GM13977 (cell line): ENCODE measurements at places on chromosomes 11 and 22.

- no peak for DNase-seq
These were observed 14.1 kb upstream of the LIPT2 start for GRCh38 chr11:74507582-74507981.

DNA sequence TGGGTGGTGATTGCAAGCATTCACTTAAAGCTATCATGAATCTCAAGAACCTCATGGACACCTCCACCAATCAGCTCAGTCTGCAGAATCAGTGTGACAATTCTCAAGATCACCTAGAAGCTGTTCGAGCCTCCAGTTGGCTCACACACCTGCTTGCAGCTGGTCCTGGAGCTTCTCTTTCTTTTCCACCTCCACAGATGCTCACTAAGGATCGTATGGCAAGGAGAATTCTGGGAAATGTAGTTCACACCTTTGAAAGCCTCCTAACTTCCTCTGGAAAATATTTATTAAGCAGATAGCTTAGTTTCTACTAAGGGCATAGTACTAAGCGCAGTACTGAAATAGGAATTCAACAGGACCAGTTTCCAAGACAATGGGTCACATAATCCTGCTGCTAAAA is 26.2 kb downstream of the FSHB start:
- no peak for DNase-seq

- DNase-seq, result peak; percentile 87
These were observed 38.4 kb upstream of the EMID1 start for GRCh38 chr22:29167032-29167911.

- DNase-seq, result no peak
These were observed 845.3 kb downstream of the FAM181B start for GRCh38 chr11:81888391-81888790.

DNA sequence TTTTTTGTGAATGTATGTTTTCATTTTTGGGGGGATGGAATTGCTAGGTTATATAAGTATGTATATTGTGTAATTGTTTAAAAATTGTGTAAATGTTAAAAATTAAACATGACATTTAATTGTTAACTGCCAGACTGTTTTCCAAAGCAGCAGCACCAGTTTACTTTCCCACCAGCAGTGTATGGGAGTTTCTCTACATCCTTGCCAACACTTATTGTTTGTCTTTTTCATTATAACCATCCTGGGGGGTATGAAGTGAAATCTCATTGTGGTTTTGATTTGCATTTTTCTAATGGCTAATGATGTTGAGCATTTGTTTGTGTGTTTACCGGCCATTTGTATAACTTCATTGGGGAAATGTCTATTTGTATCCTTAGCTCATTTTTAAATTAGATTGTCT is 31.7 kb upstream of the RRAS2 start:
- DNase-seq, result no peak

DNA sequence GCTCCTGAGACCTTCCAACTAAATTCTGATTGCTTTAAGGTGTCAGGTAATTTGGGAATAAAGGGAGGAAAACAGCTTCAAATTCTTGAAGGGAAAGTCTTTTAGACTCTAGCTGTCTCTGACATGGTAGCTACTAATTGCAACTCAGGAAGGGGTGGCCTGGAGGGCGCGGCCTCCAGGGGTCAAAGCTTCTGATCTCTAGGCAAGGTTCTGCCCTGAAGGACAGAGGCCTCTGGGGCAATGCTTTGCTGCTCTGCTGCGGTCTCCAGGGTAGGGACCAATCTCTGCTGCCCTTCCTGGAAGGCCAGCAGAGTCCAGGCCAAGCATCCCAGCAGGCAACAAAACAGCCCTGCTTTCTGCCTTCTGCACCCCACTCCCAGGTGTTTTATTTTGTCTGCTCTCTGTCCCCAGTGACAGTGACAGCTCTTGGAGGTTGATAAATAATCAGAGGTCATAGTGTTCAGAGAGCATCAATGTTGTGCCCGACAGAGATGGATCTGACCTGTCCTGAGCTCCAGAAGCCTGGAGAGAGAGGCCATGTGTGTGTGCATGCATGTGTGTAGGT is 1.8 kb upstream of the TUB start:
- no peak for DNase-seq

DNA sequence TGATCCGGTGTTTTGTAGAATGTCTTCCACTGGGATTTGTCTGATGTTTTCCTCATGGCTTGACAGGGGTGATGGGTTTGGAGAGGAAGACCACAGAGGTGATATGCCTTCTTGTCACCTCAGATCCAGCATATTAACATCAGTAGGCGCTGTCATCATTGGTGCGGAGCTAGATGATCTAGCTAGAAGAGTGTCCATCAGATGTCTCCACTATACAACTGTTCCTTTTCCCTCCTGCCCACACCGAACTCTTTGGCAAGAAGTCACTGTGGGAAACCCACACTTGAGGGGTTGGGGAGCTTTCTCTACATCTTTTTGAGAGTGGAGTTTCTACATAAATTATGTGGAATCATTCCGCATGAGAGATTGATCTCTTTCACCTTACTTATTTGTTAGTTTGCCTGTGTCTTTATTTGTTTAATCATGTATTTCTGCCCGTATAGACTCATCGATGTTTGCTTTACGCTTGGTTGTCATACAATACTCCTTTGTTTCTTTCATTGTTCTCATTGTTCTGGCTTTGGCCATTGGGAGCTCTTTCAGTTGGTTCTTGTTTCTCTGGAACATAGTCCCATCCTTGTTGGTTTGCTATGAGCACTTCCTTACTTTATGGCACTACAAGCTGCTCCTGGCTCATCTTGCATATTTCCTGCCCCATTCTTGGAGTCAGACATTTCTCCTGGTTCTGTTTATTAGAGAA is 1420.3 kb downstream of the BRD1 start:
- no peak for DNase-seq

DNA sequence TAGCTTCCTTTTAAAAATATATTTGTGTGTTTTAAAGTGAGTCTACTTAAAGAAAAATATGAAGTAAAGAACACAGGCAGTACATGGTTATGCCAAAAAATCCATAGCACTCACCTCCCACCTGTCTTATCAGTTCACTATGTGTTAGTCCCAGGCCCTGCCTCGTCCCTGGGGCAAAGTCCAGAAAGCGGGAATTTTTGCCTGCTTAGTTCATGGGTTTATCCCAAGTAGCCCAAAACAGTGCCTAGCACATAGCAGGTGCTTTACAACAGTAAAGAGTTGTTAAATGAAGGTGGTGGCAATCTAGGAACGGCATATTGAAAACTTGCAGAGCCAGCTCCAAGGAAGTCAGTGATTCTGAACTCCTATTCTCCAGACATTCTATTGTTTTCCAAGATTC is 154.0 kb downstream of the MN1 start:
- no peak for DNase-seq
